ENCODE measurements at places on chromosomes 6 and 20.

- DNase-seq, result no peak
Measured at GRCh38 chr6:111190637-111191036, 103.3 kb downstream of the SLC16A10 start.

GRCh38 chr6:139003751-139004150 is 15.7 kb upstream of the REPS1 start:
- no peak for DNase-seq

GRCh38 chr6:117206944-117207687 is 58.2 kb upstream of the VGLL2 start:
- DNase-seq, result no peak

GRCh38 chr6:113447088-113447831 is 409.9 kb upstream of the MARCKS start:
- no peak for DNase-seq

DNA sequence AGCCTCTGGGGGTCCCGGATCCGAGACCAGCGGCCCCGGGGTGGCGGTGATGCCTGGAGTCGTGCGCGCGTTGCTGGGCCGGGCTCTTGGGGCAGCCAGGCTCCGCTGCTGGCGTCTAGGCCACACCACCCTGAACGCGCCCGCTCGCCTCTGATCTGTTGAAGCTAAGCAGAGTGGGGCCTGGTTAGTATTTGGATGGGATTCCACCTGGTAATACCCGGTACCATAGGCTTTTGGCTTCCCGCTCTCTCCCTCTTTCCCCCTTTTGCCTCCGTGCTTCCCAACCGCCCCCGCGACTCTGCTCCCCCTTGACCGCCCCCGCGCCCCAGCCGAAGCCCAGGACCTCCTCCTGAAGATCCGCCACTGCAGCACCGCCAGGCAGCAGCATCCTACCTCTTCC is 1383.5 kb upstream of the DEFB115 start:
- no peak for DNase-seq
